ENCODE measurements at places on chromosomes 3 and 15.

DNA sequence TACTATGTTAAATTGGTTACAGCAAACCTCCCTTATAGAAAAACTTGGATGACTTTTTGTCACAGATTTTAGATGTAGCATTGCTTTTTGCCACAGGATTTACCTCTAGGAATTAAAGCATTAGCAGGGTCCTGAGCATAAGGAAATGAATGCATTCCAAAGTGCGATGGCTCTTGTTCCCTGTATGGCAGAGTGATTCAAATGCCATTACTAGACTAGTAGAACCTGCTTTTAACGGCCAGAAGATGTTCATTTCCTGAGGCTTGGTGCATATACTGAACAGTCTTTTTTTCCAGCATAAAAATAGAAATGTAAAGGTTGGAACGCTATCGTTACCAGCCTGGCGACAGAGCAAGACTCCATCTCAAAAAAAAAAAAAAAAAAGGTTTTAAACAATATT is 59.4 kb downstream of the WNT5A start:
- no peak for DNase-seq

- no peak for DNase-seq
These were observed 194.0 kb upstream of the FEZF2 start for GRCh38 chr3:62567097-62568021.

- DNase-seq, result no peak
These were observed 61.7 kb upstream of the PLXNA1 start for GRCh38 chr3:126921085-126921824.

DNA sequence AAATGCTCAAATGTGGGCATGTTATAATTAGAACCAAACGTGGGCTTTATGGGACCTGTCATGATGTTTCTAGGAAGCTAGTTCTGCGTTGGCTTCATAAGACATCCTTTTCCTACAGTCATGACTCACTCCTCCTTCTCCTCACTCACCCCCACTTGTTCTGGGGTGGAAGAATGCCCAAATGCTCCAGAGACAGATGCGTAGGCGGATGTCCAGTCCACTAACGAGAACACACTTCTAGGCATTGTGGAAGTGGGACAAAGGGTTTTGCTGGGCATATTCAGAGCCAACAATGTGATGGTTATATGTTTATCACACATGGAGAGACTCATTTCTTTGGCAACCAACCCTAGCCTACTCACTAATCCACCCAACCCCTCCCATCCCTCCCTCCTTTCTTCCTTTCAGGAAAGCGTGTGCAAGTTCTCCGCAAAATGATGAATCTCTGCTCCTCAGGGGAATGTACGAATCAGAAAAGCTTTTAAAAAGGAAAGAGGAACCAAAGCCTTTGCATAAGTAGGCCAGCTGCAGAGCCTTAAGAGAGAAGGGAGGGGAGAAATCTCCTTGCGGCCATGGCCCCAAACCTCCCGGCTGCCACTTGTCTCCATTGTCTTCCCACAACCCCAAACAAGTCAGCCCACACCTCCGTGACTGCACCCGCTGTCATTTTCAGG is 123.0 kb upstream of the SPRED1 start:
- no peak for DNase-seq

DNA sequence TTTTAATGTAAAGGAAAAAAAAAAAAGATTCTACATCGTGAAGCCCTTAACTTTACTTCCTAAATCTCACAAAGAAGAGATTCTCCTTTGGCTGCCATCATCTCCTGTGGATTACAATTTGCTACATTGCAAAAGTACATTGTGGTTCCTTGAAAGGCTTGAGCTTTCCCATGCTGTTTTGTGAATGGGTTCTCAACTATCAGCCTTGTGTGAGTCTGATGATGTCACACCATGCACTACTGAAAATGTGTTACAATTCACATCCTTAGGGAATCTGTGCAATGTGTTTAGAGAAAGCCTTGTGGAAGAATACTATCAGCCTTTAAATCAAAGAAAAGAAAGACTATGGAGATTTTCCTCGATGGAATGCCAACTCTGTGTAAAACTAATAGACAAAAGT is 510.0 kb upstream of the ALCAM start:
- DNase-seq, result no peak

- DNase-seq, result no peak
These were observed 81.1 kb downstream of the SOX14 start for GRCh38 chr3:137845194-137845593.

DNA sequence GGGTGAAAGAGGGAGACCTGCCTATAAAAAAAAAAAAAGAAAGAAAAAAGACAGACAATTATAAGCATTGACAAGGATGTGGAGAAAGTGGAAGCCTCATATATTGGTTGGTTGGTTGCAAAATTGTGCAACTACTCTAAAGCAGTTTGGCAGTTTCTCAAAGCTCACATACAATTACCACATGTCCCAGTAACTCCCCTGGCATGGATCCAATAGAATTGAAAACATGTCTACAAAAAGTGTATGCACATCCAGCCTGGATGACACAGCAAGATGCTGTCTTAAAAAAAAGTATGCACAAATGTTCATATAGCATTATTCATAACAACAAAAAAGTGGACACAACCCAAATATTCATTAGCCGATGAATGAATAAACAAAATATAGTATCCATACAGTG is 19.5 kb downstream of the SETMAR start:
- DNase-seq, result no peak

DNA sequence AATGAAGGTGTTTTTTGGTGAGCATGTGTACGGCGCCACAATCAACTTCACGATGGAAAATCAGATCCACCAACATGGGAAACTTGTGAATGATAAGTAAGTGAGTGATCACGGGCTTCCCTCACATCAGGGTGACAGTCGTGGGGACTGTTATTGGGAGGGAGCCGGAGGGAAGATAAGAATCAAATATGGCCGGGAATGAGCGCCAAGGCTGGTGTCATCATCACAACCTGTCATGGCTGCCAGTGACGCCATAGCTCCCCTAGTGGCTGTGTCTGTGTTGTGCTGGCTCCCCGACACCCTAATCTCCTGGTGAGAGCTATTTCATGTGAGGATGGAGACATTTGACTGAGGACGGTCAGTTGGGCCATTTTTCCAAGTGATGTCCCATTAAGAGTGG is 168.5 kb downstream of the SV2B start:
- no peak for DNase-seq

- no peak for DNase-seq
These were observed 9.7 kb upstream of the RAB6B start for GRCh38 chr3:133905376-133905775.

DNA sequence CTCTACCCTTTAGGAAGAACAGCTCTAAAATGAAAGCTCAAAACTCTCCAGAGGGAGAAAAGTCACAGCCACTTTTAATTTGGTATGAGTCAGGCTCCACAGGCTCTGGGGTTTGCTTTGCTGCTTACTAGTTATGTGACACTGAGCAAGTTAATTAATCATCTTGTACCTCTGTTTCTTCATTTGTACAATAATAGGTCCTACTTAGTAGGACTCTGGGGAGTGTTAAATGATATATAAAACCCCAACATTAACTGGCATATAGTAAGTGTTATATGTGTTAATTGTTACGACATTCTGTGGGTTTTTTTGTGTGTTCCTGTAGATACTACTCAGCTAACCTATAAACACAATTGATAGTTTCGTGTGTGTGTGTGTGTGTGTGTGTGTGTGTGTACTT is 6.6 kb downstream of the ACKR2 start:
- DNase-seq, result no peak

GRCh38 chr3:150265305-150265704 is 142.8 kb upstream of the TSC22D2 start:
- DNase-seq, result no peak

DNA sequence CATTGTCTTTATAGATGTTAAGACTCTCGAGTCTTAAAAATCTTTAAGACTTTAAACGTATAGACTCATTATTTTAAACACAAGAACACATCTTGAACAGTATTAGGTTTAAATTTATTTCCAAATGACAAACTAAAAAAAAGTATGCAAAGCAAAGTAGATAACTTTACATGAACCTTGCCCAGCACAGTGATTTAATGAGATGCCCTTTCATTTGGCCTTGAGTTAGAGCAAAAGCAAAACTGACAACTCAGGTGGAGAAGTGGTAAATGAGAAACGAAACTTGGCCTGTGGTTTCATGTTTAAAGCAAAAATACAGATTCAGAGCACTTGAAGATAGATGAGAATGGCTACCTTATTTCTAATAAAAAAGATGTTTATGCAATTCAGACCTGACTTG is 8.6 kb downstream of the GPR15 start:
- peak; percentile 95 for DNase-seq

DNA sequence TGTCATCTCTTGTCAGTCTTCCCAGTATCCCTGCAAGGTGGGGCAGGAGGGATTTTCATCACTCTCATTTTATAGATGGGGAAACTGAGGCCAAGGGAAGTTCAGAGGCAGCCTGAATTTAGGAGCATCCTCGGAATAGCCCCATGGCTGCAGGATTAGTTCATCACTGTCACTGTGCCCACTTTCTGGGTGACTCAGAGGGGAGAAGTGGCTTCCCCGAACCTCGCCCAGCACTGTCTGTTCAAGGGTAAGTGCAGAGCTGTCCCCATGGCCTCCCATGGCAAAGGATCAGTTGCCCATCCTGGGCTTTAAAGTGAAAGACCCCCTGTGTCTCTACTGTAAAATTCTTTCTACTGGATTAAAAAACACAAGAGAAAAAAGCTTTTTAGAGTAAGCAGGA is 60.0 kb upstream of the SEC13 start:
- DNase-seq, result no peak

GRCh38 chr3:186800285-186800684 is 6.0 kb downstream of the RFC4 start:
- DNase-seq, result no peak

DNA sequence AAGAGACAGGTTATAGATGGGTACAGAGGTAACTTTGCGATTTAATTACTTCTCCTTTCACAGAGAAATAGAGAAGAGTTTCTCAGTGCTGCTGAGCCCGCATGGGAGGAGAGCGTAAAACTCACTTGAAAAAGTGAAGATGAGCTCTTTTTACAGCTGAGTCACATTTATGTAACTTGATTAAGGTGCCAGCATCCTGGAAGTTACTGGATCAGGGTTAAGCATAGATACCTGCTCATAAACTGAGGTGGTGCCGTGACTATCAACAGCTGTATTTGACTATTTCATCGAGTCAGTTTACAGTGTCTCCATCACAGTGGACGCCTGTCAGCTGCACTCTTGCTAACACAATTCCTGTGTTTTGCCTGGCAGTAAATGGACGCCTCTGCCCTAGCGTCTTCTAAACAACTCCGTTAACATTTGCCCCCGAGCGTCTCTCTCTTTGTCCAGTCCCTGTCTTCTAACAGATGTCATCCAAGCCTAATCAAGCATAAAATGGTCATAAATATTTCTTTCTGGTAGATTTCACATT is 414.6 kb downstream of the FOXP1 start:
- no peak for DNase-seq

DNA sequence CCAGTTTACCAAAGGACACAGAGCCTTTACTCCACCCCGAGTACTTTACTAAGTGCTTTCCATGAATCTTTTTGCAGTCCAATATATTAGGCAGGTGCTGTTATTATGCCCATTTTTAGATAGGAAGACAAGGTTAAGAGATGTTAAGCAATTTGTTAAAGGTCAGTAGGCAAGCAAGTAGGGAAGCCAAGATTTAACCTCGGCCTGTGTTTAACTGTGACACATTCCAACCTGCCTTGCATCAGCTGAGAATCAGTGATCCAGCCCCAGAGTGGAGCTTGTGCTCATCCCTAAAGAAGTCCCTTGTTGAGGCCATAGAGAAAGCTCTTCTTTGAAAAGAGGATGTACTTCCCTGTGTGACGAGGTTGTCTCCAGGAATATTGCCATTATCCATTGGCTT is 51.3 kb upstream of the C15orf61 start:
- no peak for DNase-seq

- DNase-seq, result no peak
These were observed 120.9 kb downstream of the CACNA2D3 start for GRCh38 chr3:54243056-54243931.

DNA sequence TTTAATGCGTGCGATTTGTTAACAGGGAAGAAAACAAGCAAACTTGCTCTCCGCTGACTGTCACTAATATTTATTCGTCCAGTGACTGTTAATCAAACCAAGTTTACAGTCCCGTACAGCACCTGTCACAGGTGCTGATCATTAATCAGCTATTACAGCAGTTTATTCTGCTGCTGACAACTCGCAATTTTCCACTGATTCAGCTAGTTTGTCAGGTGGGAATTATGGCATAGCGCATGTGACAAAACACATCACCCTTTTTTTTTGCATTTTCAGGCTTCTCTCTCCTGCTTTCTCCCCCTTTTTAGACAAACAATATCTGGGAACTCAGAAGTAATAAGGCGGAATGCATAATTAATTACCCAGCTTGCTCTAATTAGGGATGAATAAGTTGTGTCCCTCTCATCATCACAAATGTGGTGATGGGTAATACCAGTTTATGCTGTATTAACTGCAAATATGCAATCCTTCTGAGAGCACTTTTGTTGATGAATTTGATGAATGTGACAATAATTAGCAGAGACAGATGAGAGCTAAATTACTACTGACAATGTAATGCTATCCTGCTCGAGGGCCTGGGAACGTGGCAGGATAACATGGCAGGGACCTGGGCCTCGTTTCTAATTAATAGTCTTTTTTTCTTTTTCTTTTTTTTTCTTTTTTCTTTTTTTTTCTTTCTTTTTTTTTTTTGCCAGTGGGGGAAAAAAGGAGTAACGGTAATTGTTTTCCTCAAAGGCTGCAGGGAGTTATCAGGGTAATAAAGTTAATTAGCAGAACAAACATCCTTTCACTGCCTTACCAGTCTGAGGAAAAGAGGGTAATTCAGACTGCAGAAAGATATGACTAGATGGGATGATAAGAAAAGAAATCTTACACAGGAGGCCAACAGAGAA is 150.3 kb upstream of the SOX2 start:
- DNase-seq, result no peak

DNA sequence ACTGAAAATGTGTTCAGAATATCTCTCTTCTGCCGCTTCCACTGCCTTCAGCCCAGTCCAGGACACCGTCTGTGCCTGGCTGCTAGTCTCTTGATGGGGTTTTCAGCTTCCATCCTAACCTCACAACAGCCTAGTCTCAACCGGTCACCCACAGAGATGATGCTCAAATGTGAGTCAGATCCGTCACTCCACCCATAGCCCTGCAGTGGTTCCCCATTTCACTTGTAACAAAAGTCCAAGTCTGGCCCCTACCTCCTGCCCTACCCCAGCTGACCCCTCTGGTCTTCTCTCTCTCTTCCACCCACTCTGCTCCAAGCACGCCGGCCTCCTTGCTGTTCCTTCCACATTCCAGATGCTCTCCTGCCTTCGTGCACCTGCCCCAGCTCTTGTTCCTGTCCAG is 68.1 kb downstream of the PPARG start:
- DNase-seq, result no peak

DNA sequence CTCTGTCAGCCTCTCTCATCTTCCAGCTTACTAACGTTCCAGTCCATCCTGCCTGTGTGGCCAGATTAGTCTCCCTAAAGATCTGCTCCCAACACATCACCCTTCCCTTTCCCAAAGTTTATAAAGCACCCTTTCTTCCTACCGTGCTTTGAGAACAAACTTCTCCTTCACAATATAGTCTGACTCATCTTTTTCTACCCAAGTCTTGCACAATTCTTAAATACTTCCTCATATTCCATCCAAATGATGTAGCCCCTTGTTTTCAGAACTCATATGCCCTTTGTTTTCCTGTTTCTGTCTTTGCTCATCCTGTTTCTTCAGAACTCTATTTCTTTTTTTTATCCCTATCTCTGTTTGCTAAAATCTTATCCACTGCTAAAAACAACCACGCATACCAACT is 326.8 kb downstream of the MFSD1 start:
- no peak for DNase-seq

GRCh38 chr3:195271410-195272243 is 668 bp upstream of the XXYLT1 start:
- DNase-seq, result peak; percentile 53

GRCh38 chr3:72164635-72164978 is 379.7 kb upstream of the PROK2 start:
- no peak for DNase-seq
